NCI-H774 (cell line): ENCODE measurements at places on chromosomes 2 and 18.

- DNase-seq: no peak
These were observed 38.1 kb upstream of the TGIF1 start for GRCh38 chr18:3411854-3412268.

DNA sequence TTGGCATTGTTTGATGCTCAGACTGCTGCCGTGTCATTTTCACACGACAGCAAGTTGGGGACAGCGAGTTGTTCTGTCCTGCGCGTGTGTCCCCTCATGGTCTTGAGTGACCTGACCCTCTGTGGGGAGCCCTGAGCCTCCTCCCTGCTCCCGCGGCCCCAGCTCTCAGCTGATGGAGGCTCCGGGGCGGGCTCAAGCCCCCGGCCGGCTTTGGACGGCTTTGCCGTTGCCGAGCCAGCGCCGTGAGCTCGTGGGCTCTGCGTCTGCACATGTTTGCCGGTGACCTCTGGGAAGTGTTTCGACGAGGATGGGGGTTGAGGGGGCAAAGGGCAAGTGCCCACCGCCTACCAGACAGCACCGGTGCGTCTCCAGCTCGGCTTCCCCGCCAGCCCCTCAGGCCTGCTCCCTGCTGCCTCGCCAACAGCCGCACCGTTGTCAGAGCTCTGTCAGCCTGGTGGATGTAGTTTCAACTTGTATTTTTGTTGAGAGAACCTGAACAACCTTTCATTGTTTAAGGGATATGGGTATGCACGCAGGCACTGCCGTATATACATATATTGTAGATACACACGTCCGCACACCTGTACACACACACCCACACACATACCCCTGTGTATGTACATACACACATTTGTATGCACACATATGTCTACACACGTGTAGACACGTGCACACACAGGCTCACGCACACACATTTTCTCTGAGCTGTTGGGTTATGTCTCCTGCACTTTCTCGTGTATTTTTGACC lies 13.7 kb downstream of the PDCD1 start:
- no peak for DNase-seq

GRCh38 chr18:8870528-8870927 lies 165.2 kb downstream of the MTCL1 start:
- DNase-seq: no peak

DNA sequence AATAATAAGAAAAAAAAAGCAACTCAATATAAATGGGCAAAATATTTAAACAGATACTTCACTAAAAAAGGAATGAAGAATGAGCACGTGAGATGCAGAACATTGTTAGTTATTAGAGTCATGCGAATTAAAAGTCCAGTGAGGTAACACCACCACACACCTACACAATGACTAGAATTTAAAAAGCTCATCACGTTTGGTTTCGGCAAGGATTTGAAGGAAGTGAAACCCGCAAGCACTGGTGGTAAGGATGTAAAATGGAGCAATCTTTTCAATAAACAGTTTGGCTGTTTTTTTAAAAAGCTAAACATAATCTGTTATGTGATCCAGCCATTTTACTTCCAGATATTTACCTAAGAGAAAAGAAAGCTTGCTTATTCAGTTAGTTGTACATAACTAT lies 1181.6 kb upstream of the CELF4 start:
- DNase-seq: no peak

DNA sequence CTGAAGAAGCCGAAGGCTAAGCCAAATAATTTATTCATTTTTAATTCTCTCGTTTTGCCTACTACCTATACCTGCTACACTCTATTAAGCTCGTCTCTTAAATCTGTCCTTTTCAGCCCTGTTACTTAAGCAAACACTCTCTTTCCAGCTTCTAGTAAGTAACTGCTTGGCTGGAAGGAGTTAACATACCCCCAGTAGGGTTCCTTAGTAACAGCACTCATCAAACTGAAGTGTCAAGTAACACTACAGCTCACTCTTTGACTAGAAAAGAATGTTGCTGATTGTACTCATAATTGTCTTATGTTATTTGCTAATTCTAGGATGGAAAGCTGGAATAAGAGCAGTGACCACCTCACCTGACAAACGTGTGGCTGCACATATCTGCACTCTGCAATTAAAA lies 120.0 kb upstream of the SCN7A start:
- peak; percentile 58 for DNase-seq

DNA sequence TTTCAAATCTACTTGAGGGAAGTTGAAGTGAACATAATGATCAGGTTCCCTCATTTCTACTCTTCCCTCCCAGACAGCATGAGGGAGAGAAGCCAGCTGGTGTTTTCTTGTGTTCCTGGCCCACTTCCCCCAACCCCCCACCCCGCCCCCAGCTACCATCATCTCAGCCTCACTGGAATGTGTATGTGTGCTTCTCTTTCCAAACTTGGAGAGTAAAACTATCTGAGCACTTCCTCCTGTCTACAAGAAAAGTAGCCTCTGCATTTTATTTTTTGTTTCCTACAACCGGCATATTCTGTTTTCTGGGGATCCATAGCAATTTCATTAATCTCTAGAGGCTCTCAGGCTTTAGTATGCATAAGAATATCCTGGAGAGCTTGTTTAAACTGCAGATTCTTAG lies 53.6 kb upstream of the GRHL1 start:
- DNase-seq: no peak

GRCh38 chr2:15931319-15931890 lies 8.9 kb upstream of the MYCN start:
- no peak for DNase-seq

DNA sequence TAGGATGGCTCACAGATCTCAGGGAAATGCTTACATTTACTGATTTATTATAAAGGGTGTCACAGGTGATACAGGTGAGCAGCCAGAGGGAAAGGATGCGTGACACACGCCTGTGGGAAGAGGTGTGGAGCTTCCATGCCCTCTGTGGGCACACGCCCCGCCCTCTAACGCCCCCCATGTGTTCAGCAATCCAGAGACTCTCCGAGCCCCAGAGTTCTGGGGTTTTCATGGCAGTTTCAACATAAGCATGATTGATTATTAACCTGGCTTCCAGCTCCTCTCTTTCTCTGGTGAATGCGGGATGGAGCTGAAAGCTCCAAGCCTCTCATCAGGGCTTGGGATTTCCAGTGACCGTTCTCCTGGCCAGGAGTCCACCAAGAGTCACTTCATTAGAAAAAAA lies 34.3 kb upstream of the ODC1 start:
- DNase-seq: no peak

DNA sequence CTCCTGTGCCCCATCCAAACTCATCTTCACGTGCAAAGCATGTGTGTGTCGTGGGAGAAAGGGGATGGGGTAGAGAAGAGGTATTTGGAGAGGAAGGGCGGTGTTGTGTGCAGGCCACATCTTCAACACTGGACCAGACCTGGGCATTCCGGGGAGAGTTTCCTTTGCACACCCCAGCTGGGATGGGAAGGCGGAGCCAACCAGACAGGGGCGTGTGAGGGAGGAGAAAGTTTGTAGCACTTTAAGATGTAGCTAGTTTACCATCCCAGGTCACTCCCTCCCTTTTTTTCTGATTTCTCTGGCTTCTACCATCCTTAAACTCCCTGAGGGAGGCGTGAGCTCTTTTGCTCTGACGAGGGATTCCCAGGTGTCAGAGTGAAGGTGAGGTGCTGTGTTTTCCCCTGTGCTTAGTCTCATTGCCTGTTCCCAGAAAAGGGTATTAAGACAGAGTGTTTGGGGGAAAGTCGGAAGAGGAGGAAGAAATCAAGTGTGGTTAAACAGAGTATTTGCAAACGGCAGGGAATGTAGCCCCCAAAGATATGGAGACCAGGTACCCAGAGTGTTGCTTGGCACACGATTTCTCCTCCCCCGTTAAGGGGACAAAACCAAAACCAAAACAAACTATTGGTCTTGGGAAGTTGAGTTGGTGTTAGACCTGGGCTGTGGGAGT lies 1.6 kb downstream of the SETBP1 start:
- no peak for DNase-seq

DNA sequence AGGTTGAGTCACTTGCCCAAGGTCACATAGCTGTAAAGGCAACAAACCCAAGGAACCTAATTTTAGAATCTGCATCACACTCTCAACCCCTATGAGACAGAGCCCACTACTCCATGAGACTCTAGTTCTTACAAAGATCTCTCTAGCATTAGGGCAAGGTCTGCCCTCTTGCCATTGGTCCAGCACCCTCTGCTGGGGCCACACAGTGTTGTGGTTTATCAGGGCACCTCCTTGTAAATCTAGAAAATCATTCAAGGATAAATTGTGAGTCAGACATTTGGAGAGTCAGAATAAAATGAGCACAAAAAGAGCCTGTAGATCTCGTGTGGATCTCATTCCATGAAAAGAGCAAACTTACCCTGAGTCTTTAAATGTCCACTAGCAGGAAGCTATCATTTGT lies 91.2 kb downstream of the SLC8A1 start:
- DNase-seq: no peak

- DNase-seq: no peak
These were observed 38.6 kb downstream of the CYP1B1 start for GRCh38 chr2:38037325-38037724.

DNA sequence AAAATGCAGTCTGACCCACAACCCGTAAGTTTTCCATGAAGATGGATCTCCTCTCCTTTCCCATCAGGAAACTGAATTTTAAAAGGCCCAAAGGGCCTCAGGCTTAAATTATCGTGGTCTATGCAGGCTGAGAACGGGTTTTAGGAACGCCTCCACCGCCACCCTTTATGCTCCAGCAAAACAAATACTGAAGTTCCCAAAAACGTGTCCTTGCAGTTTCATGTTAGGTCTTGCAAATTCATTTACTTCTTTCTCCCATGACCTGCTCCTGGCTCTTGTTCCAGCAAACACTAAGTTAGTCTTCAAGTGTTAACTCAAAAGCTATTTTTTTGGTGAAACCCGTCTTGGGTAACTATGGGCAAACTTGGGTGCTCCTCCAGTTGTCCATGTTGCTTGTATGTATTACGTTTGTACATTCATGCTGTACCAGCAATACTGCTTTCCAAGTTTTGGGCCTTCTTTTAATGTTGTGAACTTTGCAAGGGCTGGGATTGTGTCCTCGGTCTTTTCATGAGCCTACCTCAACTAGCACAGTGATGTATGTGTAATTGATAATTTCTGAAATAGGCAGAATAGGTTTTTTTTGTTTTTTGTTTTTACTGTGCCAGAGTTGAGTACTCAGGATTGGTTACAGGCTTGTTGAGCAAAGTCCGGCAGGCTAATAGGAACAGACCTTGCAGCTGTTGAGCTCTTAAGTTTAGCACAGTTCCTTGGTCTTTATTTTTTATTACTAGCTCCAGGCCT lies 1.8 kb upstream of the RNF149 start:
- DNase-seq: no peak
